Thoracic aorta (tissue), 2 donors: ENCODE measurements at places on chromosomes 1 and 21.
A peak's percentile ranks its signal among the peaks of the same experiment; 100 is the strongest.

DNA sequence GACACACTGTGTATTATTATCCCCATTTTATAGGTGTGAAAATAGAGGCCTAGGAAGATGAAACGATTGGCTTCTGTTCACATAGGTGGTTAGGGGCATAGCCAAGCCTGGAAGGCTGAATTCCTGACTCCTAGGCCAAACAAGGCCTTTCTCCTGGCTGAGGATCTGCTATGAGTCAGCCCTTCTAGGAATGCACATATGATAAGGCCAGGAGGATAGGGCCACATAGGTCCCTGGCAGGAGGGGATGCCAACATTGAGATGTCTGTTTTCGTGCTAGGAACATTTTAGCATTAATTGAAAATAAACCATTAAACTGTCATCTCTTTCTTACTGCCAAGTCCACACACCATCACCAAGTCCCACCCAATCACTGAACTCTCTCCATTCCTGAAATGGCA, 9.2 kb downstream of the CSMD2 start:
- DNase-seq = no peak

GRCh38 chr1:27298632-27299384, 23.2 kb upstream of the TMEM222 start:
- DNase-seq = no peak

- no peak for DNase-seq
These were observed 55.3 kb downstream of the CDC7 start for GRCh38 chr1:91555821-91556531.

DNA sequence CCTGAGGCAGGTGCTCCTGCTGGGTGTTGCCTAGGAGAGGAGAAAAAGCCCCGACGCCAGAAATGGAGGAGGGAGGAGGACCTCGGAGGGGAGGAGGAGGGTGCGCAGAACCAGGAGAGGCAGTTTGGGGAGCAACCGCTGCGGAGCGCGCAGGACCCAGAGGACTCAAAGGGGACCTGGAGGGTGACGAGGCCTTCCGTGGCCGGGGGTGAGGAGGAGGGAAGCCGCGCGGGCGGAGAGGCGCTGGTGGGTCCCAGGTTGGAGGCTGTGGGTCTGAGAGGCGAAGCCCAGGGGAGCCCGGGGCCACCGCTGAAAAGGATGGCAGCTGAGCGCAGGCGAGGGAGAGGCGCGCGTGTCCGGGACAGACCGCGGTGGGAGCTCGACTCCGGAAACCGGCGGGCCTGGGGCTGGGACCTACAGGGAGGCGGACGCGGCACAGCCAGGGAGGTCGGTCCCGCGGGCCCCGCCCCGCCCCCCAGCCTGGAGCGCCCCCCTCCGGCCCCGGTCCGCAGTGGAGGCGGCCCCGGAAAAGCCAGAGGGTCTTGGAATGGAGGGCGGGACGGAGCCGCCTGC, 15.1 kb downstream of the RNF223 start:
- no peak for DNase-seq

DNA sequence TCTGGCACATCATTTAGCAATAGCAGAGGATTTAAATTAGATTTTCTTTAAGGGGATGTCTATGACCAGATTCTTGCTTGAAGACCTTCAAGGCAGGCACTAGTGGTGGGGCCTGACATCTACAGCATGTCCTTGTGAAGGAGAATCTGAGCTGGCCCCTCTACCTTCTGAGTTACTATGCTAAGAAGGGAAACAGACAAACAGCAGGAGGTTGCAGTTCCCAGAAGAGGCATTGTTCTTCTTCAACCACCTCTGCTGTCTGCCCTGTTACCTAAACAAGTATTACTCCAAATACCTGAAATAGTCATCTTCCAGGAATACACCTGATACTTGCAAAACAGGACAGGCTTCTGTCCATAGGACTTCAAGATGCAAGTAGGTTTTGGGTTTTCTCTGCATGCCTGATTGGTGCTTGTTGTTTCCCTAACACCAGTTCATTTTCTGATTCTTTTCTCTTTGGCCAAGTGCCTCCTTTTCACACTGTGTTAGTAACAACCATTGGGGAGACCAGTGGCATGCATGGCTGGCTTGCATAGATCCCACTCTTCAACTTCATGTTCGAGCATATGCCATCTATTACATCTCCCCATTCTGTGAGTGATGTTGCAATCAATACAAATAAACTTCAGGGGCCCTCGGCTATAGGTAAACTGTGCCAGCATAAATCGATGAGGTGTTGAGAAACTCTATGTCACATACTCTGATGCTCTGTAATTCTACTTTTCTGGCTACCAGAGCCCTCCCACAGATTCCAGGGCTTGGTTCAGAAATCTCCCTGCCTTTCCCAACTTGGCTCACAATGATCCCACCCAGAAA, 93.0 kb upstream of the DUSP10 start:
- DNase-seq = no peak

DNA sequence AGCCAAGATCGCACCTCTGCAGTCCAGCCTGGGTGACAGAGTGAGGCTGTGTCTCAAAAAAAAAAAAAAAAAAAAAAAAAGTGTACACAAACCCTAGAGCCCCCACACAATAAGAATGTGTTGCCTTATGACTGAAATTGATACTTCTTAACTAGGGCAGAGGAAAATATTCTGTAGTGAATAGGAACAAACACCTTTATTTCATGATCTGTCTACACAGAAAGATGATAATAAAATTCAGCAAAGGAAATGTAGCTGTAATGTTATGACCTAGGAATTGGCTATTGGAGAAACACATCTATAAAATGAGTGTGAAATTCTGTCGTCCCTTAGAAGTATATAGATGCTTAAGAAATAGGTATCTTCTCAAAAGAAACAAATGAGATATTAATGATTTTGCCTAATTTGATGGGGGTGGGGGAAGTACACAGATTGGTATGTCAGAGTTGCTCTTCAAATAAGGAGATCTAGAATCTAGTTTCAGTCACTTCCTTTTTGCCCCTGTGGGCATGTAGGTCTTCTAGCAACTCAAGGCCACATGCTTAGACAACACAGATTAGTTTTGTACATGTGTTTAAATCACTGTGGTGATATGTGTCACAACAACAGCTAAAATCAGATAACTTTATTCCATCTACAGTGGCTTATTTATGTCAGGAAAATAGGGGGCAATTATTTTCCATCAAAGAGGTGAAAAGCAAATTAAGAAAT, 10.7 kb upstream of the GPR25 start:
- DNase-seq = no peak

DNA sequence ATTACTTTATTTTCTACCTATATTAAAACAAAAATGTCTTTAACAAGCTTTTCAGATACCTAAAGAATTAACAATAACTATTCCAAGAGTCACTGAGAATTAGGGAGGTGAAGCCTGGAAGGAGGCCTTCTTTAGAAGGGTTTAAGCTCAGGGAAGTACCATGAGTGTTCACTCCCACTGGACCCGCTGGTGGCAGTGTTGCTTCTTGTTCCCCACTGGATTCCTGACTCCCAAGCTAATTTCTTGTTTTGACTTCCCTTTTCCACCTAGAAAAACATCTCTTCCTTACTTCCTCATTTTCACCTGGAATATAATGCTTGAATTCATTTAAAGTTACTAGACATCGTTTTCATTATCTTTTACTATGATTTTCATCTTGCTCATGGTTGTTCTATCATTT, 264.2 kb downstream of the HMCN1 start:
- DNase-seq = no peak

DNA sequence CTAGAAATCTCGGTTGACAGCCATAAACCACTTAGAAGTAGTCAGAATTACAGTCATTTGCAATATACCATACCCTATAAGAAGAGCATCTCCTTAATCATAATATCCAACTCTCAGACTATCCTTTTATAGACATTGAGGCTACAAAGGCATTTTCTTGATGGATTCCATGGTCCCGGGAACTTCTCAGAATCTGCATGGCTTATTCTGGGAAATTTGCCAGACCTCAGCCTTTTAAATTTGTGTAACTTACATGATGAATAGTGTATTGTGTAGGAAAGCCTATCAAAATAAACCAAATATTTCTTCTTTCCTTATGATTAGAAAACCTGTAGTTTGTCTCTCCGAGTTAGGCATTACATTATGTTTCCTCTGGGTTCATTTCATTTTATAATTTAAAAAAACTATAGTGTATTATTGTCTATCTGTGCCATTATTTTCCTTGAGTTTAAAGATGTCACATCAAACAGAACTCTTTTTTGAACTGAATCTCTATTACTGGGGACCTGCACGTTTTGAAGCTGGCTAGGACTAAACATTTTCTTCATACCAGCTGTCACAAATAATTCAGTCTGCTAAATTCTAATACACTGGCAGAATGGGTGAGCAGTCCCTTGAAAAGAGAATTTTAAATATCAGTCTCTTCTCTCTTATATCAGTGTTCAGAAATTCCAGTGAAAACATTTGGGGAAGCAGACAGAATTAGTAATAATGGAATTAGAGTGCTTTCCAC, 102.9 kb downstream of the GABPA start:
- DNase-seq = no peak

DNA sequence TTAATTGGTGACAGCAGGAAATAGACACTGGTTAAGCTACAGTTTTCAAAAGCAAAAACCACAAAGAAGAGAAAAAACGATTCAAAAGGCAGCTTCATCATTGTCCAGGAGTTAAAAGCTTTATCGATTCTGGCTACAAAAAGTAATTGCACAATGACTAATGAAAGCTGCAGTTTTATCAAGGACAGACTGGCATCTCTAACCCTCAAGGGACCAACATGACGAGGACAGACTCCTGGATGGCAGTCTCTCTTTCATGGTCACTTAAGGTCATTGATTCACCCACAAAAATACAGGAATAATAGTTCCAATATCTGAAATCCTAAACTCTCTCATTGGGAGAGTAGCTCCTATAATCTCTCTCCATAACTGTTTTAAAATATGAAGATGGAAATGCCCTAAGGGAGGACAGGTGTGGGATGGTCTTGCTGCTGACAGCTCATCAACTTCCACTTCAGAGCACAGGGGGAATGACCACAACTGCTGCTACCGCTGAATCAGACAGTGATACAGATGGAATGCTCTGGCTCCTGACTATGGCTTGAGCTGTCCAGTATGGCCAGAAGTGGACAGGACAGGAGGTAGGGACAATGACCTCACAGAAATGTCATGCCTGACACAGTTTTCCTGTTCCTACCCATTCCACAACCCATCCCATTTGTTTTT, 17.4 kb upstream of the CPLANE2 start:
- no peak for DNase-seq

- no peak for DNase-seq
These were observed 51.8 kb upstream of the SYT14 start for GRCh38 chr1:209886219-209886536.

DNA sequence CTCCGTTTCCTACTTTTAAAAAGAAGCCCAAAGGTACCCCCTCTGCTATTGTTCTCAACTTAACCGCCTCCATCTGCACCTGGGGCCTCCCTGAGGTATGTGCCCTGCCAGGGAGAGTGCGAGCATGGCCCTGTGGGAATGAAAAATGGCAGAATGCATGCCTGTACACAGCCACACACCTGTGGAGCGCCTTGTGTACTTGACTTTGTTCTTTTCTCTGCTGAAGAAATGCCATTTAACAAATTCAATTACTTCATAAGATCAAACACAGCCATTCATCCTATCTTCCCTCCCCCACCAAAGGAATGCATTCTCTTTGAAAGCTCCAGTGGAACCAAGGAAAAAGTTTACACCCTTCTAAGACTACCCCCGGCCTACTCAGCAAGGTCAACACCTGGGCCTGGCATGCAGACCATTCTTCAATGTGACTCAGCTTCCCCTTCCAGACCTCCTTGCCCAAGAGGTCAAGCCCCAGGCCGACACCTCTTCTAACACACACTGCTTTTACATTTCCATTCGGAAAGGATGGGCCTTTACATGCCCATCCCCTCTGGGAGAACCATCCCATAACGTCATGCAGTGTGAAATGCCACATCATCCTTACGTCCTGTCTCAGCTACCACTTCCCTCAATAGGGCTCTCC, 123.7 kb downstream of the SMYD2 start:
- DNase-seq = no peak

DNA sequence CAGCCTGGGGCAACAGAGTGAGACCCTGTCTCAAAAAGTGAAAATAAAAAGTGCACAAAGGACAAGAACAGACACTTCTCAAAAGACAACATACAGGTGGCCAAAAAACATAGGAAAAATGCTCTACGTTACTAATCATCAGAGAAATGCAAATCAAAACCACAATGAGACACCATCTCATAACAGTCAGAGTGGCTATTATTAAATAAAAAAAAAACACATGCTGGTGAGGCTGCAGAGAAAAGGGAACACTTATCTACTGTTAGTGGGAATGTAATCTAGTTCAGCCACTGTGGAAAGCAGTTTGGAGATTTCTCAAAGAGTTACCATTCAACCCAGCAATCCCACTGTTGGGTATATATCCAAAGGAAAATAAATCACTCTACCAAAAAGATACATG, 173.2 kb downstream of the SMYD3 start:
- no peak for DNase-seq

GRCh38 chr1:25194572-25195020, 37.7 kb downstream of the SYF2 start:
- no peak for DNase-seq

- no peak for DNase-seq
These were observed 8.1 kb upstream of the CGN start for GRCh38 chr1:151502859-151503780.

DNA sequence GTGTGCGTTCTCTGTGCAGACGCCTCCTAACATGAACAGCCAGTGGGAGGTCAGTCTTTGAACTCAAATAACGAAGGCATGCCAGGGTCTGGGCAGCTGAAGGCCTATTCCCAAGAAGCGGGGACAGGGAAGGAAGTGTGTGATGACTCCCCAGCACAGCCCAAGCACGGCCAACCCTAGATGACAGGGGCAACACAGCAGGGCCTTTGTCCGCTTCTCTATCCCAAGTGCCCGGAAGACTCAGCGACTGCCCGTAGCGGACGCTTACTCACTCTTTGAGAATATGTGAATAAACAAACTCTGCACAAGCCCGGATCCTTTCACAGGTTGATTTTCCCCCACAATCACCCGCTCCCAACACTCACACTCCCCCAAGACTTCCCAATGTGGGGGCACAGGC, 11.2 kb downstream of the C1orf198 start:
- peak; percentile 41 for DNase-seq

GRCh38 chr1:220280249-220280648, 8.0 kb upstream of the RAB3GAP2 start:
- no peak for DNase-seq

DNA sequence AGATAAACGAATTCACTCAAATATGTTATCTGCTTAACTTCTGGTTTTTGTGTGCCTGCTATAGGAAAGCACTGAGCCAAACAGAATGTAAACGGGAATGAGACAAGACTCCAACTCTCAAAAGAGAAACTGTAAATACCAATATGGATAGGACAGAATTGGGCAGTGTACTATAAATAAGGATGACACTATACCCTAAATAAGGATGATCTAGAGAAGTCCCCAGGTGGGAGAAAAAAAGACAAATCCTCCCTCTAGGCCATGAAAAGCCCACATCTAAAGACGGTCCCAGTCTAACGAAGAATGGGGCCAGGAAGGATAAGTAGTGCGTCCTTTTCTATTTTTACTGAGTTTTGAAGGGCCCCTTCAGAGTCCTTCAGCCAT, 1.5 kb upstream of the GABPB2 start:
- no peak for DNase-seq
